ENCODE measurements at places on chromosomes 13 and 19.

GRCh38 chr13:112187527-112188297 lies 120.8 kb downstream of the SOX1 start:
- no peak for DNase-seq

DNA sequence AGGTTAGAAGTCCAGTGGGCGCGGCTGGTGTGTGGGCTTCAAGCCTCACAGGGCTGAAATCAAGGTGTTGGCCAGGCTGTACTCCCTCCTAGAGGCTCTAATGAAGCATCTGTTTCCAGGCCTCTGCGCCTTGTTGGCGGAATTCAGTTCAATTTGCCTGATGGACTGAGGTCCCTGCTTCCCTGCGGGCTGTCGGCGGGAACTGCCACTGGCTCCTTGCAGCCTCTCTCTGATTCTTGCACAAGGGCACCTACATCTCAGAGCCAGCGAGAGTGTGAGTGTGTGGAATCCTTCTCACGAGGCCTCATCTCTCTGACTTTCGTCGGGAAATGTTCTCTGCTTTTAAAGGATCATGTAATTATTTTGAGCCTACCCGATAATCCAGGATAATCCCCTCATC lies 128.6 kb downstream of the DLEU7 start:
- peak; percentile 39 for DNase-seq

GRCh38 chr13:45850027-45850613 lies 1.4 kb downstream of the SIAH3 start:
- DNase-seq: no peak

- peak; percentile 39 for DNase-seq
Observed at GRCh38 chr13:27171244-27171826, at the start of gene USP12. USP12 (minus strand) TSS chr13:27171811; CDS start chr13:27171639, 172 bp downstream.

- peak; percentile 72 for DNase-seq
Observed at GRCh38 chr19:8396563-8397203, 6.5 kb downstream of the RAB11B start.

DNA sequence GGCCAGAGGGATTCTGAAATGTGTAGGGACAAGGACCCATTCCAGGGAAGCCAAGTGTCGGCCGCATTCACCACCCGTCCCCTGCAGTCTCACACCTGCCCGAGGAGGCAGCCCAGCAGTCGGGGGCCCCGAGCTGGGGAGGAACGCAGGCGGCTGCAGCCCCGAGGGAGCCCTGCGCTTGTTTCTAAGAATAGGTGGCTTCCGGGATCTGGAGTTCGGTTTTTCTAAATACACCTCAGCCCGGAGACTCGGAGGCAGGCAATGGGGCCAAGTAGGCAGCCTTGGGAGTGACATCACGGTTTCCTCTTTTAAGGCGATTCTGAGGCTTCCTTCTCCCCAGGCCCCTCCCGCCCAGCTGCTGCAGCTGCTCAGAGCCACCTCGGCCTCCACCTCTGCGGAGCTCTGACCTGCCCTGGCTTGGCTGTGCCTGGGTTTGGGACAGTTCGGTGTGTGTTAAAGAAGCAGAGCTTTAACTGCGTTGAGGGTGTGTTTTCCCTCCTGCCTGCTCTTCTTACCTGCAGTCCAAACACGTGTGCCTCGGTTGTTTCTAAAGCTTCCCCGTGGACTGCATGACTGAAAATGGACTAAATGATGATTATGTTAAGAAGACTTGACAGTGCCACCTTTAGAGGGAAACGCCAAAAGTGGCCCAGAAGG lies 80.5 kb downstream of the COL4A2 start:
- peak; percentile 5 for DNase-seq

DNA sequence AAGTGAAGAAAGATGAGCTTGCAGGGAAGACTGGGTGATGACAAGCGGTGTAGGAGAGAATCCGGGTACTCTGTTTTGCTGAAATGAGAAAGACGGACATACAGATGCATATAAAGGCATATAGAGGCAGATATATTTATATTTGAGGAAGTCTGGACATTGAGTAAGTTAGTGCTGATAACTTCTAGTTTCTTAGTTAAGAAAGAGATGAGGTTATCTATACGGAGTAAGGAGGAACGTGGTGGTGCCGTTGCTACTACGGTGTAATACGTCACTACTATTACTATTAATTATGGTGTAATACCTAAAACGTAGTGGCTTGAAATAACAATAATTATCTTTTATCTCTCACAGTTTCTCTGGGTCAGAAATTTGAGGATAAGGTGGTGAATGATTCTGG lies 9.8 kb upstream of the CPB2 start:
- DNase-seq: peak; percentile 91
